Fibroblast of lung (primary cell): ENCODE measurements at places on chromosomes 13 and 19.

DNA sequence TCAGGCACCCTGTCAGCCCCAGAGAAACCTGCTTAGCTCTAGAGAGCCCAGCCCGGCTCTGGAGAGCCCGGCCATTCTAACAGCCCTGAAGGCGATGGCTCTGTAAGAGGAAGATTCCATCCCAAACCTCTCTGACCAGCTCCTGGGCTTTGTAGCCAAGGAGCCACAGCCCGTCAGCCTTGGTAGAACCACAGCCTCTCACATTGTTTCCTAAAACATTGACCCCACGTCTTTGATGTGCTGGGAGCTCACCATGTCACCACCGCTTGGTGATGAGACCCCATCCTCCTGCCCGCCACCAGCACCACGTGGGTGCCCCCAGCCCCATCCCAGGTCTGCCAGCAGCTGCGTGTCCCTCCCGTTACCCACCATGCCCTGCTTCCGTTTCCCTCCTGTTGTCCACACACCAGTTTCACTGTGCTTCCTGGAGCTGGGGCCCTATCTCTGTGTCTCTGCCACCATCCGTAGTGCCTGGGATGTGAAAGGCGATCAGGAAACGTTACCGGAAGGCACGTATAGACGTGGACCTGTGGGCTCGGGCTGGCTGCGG, 94.2 kb upstream of the MCF2L start:
- DNase-seq = no peak

- no peak for DNase-seq
These were observed 89.5 kb downstream of the DGKH start for GRCh38 chr13:42137856-42138537.

DNA sequence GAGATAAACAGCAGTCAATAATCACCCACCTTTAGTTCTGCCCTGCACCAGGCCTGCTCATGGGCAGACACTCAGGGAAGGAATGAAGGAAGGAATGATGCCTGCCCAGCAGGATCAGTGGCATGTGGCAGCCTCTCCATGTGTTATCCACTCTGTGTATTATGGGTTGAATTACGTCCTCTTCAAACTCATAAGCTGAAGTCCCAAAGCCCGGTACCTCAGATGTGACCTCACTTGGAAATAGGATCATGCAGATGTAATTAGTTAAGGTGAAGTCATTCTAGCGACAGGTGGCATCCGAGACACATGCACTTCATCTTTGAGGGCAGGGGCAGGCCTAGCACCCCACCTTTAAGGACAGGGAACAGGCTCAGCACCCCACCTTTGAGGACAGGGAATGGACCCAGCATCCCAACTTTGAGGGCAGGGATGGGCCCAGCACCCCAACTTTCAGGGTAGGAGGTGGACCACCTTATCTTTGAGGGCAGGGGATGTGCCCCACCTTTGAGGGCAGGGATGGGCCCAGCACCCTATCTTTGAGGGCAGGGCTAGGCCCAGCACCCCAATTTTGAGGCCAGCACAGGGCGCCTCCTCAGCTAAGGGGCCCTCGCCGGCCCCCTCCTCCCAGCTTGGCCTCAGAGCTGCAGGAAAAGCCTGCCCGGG, 127.6 kb downstream of the URI1 start:
- DNase-seq = no peak

DNA sequence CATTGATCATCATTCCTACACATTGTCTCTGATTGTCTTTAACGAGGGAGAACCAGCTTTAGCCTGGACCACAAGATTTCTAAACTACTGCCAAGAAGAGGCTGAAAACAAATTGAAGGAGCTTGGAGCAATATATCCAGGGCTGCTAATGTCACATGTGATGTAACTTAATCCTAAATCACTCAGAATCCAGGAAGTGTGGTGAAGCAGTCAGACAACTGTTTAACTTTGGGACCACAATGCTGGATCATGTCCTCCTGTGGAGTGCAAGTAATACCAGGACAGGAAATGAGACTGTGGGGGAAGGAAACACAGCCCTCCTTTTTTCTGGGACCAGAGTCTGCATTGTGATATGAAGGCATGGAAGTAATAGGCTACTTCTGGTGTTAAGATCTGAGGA, 430.2 kb downstream of the KCTD12 start:
- peak; percentile 78 for DNase-seq

- no peak for DNase-seq
These were observed 6.5 kb downstream of the LENG1 start for GRCh38 chr19:54152878-54153524.

GRCh38 chr19:34633802-34634201, 43.2 kb downstream of the SCGB2B2 start:
- no peak for DNase-seq

GRCh38 chr13:51271528-51272085, 49.4 kb downstream of the FAM124A start:
- peak; percentile 24 for DNase-seq

DNA sequence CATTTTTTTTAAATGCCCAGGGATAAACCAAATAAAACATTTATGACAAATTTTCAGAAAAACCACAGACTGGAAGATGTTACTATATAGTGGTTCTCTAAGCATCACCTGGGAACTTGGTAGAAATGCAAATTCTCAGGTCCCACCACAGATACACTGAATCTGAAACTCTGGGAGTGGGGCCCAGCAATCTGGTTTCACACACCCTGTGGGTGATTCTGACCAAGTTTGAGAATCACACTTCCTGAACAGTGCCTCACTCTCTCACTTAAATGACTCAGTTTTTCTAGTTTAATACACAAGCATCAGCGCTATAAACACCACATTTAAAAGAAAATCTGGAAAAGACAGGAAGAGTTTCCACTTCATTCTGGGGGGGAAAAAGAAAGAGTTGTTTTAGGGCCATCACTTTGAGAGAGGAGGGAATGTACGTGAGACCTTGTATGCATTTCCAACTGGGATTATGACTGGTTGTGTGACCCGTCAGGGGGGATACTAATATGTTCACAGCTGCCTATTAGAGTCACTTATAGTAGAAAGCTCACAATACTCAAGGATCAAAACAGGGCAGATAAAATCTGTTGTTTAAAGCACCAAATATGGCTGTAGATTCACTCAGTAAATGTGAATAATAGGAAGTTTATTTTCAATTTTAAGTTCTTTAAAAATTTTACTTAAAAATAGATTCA, 567.7 kb downstream of the GPC6 start:
- DNase-seq = no peak

DNA sequence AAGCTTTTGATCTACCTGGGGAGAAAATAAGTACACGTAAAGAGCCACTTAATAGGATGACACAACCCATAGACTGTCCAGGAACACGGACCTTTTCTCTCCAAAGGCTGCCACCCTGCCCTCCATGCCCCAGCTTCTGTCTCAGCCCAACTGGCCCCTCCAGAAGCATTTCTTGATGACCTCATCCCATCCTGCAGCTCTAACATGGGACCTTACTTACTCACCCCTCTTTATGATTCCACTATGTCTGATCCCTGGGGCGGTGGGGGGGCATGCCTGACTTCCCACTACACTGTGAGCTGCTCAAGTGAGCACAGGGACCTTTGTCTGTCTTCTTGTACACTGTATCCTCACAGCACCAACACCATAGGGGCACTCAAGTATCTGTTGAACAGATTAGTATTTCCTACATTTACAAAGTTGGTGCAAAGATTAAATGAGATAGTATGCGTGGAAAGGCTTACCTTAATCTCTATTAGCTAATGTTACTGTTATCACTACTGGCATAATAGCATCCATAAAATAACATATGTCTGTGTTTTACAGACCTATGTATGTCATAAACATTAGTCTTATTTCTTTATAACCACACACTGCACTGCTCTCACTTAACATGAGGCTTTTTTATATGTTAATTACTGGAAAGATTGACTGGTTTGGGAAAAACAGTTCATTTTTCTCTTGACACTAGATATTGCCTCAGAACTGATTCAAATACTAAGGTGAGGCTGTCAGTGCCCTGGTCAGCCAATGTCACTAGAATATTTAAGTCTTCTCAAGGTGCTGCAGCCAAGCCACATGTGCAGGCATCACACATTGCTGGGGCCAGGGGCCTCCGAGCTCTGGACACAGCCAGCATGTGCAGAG, 100.9 kb downstream of the FOXO1 start:
- no peak for DNase-seq

DNA sequence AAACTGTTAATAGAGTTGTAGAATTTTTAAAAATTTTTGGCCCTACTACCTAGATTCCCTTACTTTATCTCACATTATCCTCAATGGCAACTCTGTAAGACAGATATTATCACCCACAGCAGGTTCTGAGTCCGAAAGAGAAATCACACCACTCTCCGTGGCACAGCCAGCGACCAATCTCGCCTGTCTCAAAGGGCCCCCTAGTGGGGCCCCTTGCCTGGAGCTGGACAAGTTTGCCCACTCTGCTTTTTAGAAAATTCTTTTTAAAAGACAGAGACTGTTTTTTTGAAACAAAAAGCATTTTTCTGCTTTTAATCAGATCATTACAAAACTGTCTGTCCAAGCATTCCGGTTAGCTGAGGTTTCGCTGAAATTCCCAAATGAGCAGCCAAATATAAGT, 21.7 kb downstream of the PHF11 start:
- DNase-seq = peak; percentile 31
